ENCODE measurements at places on chromosomes 12 and 14.
A peak's percentile ranks its signal among the peaks of the same experiment; 100 is the strongest.

DNA sequence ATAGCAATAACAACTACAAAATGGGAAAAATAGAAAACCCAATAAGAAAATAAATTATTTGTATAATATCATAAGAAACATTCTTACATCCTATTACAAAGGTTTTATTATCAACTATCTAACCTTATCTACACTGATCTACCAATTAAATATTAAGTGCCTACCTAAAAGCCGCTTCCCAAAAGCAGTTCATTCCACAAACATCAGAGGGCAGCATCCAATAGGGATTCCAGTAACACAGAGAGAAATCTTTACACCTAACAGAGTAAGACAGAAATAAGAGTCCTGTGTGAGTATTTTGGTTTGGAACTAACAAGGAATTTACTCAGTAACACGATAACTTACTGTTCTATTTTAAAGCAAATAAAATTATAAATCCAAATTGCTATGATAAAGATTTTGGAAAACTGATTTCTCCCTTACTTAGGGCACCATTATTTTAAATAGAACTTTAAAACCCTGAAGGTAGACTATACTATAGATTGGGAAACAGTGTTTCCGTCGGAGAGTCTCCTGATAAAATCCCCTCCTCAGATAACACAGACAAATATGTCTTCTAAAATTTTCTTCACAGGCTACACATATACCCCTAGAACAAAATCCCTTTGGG, 15.0 kb downstream of the GXYLT1 start:
- no peak for DNase-seq

DNA sequence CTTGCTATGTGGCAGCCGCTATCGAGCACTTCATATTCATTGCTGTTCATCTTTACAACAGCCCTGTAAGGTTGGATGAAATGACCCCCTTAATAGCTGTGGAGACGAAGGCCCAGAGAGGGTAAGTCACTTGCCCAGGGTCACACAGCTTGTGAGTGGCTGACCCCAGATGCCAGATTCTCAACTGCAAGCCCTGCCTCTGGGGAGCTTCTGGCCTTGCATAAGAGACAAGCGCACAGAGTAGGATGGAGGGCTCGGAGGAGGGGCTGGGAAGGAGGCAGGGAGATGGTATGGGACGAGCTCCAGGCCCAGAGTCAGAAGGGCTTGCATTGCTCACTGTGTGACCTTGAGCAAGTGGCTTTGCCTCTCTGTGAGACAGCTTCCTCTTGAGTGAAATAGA, 27.4 kb upstream of the NCOR2 start:
- no peak for DNase-seq

DNA sequence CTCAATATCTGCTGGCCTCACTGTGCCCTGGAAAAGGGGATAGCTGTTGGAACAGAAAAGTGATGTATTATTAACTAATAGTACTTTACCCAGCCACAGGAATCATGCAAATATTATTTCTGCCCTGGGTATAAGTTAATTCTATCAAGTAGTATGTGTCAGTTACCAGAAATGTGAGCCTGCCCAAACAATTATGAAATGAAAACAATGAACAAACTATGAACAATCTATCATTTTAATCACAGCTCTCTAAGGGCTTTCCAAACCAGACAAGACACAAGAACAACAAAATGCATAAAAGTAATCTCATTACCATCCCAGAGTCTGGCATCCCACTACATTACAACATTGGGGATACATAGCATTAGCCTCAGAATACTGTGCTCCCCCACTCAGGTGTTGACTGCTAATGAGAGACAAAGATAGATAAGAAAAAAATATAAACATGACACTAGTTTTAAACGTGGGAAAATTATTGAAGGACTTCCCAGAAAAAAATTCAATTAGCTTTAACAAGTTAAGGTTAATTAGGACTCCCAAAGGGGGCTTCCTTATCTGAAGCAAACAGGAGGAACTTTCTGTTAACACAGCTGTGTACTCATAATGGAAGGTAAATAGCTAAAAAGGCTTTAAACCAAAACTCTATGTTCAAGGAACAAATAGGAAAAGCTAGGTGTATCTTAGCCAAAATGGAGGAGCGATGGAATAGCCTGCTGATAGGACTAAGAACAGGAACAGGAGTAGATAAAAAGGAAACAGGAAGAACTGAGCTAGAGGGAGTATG, 3.3 kb downstream of the DCAF5 start:
- DNase-seq, result peak; percentile 29

DNA sequence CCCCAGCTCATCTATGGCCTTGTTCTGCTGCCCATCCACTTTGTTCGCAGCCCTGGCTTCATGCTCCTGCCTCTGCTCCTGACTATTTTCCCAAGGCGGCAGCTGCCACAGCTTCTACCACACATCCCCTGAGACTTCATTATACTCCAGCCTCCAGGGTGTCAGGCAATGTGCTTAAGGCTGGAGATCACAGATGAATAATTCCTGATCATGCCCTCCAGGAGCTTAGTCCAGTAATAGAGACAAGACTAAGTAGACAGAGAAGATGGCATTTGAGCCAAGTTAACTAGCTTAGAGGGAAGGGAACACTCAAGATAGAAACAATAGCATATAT, 7.1 kb downstream of the TAPBPL start:
- no peak for DNase-seq

DNA sequence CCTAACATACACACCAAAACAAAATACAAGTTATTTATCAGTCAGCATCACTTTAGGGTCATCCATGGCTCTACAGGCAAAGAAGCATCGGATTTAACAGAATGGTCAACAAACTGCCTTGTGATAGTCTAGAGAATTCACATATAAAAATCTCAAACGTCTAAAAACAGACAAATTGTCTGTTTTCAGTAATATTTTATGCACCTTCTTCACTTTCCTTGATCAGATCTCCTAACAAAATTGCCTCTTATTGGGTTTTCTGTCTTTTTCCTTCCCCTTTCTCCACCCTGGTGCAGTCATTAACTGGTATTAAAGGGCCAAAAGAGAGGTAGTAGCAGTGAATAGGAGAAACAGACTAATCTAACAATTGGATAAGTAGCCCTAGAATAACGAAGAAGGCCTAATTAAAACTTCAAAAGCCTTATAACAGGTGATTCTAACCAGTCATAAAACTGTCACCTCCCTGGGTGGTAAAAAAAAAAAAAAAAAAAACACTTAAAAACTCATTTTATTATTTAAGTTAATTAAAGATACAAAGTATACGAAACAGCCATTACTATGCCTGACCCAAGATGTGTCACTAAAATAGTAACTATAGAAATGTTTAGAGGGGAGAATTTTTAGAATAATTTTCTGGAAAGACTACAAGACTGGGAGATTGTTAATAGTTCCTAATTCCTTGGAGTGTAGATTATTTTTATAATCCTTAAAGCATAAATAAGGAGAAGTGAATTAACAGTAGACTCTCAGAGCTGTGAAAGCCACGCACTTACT, 1.5 kb downstream of the KIF21A start:
- DNase-seq, result no peak

DNA sequence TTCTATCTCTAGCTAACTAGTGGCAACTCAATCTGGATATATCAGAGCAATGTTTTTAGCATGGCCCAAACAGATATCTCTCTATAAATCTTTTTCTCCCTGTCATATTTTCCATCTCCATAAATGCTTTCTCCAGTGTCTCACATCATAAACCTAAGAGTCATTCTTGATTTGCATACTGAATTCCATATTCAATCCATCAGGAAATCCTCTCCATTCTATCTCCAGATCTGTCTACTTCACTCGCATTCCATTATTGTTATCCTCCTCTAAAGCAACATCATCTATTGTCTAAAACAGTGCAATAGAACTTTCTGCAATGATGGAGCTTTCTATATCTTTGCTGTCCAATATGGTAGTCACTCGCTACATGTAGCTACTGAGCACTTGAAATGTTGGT, 45.5 kb upstream of the ERGIC2 start:
- no peak for DNase-seq

DNA sequence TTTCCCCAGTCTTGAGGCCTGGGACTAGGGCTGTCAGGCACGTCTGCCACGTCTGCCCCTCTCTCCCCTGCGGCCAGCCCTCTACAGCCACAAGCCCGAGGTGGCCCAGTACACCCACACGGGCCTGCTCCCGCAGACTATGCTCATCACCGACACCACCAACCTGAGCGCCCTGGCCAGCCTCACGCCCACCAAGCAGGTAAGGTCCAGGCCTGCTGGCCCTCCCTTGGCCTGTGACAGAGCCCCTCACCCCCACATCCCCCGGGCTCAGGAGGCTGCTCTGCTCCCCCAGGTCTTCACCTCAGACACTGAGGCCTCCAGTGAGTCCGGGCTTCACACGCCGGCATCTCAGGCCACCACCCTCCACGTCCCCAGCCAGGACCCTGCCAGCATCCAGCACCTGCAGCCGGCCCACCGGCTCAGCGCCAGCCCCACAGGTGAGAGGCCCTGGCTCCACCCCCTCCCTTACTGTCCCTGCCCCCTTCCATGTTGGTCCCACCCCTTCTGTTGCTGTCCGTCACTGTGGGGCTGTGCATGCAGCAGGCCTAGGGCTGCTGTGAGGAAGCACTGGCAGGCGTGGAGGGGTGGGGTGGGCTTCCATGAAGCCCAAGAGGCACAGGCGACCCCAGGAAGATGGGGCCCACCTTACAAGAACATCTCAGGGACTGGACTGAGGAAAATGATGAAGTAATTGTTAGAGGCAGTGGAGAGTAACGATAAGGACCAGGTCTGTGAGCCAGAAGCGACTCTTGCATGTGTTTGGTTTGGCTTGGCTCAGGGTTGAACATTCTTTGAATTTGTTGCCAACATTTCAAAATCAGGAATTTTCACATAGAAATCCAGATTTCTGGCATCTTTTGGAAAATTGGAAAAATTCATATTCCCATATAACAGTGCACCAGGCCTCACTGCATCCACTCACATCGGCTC, 16.8 kb downstream of the C12orf43 start:
- no peak for DNase-seq

GRCh38 chr12:56896082-56896481, 38.1 kb downstream of the SDR9C7 start:
- no peak for DNase-seq

DNA sequence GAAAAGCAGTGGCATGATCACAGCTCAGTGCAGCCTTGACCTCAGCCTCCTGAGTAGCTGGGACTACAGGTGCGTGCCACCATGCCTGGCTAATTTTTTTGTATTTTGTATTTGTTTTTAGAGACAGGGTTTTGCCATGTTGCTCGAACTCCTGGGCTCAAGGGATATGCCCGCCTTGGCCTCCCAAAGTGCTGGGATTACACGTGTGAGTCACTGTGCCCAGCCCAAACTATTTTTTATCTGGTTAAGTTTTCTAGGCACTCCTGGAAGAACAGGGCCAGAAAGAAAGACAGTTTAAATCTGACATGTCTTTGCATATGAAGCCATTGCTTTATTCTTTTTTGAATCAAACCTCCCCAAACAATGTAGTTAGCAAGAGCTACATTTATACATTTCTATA, 27.5 kb upstream of the PTGR2 start:
- no peak for DNase-seq

DNA sequence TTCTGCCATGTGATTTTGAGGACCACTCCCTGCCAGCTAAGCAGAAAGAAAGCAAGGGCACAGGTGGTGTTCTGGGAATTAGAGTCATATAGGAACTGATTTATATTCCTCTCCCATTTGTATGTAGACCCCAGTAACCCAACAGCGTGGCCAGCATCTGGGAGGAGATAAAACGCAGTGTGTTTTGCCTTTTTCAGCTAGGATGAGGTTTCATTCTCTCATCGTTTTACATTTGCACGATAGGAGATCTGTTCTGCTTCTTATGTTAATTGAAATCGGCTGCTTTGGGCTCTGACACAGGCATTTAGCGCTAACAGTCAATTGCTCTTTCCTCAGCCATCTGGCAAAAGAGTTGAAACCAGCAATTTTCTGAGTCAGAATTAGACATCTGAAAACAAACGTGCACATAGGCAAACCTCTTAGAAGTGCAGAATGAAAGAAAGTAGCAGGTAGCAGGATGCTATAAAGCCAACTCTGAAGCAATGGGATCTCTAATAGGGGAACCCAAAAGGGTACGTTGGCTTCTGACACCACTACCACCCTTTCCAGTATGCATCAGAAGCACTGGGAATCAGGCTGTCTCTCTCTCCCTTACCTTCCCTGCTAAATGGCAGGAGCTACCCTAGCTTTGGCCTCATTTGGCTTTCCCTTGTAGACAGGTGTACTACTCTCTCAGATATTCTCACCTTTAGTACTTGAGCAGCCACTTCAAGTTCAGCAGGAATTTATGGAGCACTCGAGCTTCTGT, 219.1 kb downstream of the PHLDA1 start:
- peak; percentile 76 for DNase-seq

DNA sequence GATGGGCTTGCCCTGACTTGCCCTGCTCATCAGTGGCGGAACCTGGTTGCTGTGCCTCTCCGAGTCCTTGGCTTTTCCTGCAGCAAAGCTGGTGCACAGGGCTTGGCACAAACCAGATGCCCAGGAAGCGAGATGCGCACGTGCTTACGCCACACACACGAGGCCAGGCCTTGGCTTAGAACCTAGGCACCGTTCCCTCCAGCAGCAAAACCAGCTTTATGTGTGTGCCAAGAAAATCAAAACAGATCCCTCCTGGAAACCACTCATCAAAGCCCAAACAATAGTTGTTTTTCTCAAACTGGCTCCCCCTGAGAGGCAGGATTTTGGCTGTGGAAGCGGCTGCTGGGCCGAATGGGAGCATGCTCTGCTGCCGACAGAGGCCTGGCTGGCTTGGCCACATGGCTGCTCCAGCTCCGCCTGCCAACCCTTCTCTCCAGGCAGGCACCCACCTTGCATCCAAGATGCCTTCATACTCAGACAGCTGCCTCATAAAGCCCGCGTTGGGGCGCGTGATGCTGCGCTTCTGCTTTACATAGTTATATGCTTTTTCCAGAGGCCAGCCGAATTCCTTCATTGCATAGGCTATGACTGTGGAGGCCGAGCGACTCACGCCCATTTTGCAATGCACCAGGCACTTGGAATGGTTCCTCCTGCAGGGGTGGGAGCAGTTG, 58.7 kb downstream of the SSH1 start:
- no peak for DNase-seq

DNA sequence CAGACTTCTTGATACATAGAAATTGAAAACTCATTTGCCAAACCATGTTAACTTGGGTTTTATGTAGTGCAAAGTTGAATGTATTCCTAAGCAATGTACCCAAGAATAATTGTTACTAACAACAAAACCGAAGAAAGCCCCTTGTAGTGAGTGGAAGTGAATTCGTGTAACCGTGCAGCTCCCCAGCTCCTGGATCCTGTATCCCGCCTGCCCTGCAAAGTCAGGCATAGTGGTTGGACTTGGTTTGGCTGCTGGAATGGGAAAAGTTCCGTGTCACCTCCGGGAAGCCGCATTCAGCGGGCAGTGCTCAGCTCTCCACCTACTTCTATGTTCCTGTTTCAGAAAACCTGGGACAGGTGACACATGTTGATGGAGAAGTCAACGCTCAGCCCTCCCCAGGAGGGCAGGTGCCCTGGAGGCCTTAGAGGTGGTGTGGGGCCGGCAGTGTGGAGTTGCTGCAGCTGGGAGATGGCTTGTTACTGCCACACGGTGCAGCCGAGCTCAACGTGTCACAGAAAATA, 29.2 kb upstream of the C14orf180 start:
- DNase-seq, result no peak

GRCh38 chr14:33063521-33063920, 124.8 kb downstream of the NPAS3 start:
- no peak for DNase-seq
